A375 (cell line): ENCODE measurements at places on chromosomes 11 and 22. TPM values are rescaled to one million over a fixed set of nuclear protein-coding genes. Genes with fewer than 3 reads are reported as not detected.

OR51B2 gene
- total RNA-seq: 0.85 and 1.4 TPM in 2 replicates

DMC1 gene
- 23.9 and 35.7 TPM in 2 replicates for total RNA-seq

OR52N4 gene
- total RNA-seq: not detected in 2 replicates

ACR gene
- total RNA-seq: 1.1 TPM in 1 of 2 replicates, not detected in the other

PLEKHA7 gene
- 0.96 and 1.0 TPM in 2 replicates for total RNA-seq

FADS1 gene
- total RNA-seq: 96.9 and 104 TPM in 2 replicates

IL17RA gene
- total RNA-seq: 4.5 and 4.7 TPM in 2 replicates

C11orf86 gene
- total RNA-seq: not detected in 2 replicates

RIMBP3C gene
- 0.03 TPM in 1 of 2 replicates, not detected in the other for total RNA-seq

RAB3IL1 gene
- total RNA-seq: 2.8 and 3.7 TPM in 2 replicates

MS4A3 gene
- not detected in 2 replicates for total RNA-seq

NCR3LG1 gene
- 7.9 and 8.1 TPM in 2 replicates for total RNA-seq

SCN2B gene
- not detected in 2 replicates for total RNA-seq

DNAJB7 gene
- not detected in 2 replicates for total RNA-seq

IGSF22 gene
- not detected in 2 replicates for total RNA-seq

UBQLNL gene
- total RNA-seq: not detected in 2 replicates

PRCP gene
- 16.9 and 24.8 TPM in 2 replicates for total RNA-seq

APOL5 gene
- total RNA-seq: not detected in 2 replicates

AP1B1 gene
- 56.7 and 61.7 TPM in 2 replicates for total RNA-seq

ARHGAP1 gene
- 27.6 and 33.6 TPM in 2 replicates for total RNA-seq
